ENCODE measurements at places on chromosomes 5 and 9.

DNA sequence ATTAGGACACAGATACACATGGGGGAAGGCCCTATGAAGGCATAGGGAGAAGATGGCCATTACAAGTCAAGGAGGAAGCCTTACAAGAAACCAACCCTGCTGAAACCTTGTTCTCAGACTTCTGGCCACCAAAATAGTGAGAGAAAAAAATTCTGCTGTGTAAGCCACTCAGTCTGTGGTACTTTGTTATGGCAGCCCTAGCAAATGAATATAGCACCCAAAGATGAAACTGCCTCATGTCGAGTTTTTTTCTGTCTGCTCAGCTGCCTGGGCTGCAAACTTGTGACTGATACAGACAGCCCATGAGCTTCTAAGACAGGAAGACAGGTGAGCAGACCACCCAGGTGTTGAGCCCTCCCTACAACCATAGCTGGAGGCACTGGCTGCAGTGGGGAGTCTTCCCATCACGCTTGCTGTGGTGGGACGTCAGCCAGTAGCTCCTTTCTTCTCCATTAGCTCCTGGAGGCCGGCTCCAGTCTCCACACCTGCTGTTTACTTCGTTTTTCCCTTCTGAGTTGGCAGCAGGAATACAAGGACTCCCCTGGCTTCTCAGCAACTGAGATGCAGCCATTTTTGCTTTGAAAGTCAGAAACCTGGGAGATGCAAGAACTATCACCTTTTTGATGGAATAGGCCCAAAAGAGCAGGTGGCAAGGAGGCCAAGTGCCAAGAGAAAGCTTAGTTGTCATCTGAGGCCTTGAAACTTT lies 164.9 kb downstream of the SEMA6A start:
- DNase-seq, result no peak

DNA sequence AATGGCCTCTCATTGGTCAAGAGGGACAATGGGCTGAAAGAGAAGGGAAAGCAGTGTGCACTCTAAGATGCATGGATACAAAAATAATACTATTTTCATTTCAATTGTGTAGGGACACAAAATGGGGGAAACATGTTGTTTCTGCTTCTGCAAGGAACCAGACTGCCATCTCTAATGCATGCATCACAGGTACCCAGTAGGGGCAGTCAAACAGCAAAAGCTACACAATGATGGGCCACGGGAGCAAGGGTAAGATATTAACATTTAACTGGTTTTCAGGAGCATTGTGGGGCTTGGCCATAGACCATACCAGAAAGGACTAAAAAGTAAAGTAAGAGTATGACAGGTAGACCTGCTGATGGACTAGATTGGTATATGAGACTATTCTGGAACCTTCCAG lies 535.8 kb downstream of the SPATA31D1 start:
- no peak for DNase-seq

GRCh38 chr5:55691265-55692105 lies 20.6 kb downstream of the SLC38A9 start:
- no peak for DNase-seq

GRCh38 chr5:33346534-33346933 lies 94.2 kb upstream of the TARS1 start:
- DNase-seq, result no peak

- no peak for DNase-seq
Measured at GRCh38 chr9:110835404-110835803, 166.8 kb downstream of the MUSK start.

GRCh38 chr5:165015126-165015525 lies 1509.7 kb downstream of the MAT2B start:
- no peak for DNase-seq

DNA sequence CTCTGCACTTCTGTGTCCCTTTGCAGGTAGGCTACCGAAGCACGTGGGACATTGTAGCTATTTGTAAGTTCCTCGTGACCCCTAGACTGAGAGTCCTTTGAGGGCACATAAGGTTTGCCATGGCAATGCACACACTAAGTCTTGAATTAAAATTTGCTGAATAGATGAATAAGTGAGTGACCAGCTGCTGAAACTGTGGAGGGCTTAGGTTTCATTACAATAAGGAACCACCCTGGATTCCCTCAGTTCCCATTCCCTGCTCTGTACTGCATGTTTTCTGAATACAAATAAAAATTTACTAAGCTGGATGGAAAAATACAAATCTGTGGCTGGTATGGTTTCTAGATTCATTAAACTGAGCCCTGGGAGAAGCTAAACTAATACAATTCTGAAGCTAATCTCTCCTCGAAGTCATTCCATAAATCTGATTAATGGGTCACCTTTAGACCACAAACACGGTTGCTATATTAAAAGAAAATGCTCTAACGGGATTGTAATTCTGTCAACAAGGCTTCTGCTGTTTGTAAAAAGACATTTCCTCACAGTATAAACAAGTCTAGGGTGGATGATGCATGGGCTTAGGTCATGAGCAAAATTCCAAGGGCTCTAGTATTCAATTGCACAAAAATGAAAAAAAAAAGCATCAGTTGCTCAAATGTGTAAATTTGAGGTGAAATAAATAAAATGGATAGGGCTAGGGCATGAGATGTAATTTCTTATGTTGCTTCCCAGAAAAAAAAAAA lies 172.3 kb downstream of the ATP10B start:
- no peak for DNase-seq

DNA sequence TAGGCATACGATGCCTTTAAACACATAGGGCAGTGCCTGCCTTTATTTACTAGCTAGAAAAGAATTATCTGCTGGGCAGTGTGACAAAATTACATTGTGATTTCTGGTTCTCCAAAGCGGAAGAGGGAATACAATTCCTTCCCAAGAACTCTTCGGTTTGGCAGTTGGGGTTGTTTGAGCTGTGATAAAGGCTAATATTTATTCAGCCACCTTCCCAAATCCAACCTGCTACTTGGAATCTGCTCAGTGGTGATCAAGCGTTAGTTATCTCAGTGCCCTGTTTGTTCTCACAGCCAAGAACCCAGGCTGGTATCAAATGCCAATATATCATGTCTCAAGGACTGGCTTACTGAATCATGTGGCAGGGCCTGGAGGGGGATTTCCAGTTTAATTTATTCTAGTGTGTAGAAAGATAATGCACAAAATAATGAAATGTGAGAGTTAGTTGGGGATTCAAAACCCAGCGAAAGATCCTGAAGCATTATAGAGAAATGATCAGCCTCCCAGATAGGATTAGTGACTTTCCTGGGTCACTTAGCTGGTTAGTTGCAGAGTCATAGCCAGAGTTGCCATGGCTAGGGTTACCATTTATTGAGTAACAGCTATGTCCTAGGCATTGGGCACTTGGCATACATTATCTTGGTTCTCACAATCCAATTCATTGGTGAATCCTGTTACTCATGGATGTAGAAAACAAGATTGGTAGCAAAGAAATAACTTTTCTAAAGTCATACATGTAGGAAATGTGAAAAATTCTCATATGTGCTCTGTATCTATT lies 457.0 kb upstream of the KLF4 start:
- DNase-seq, result no peak

- DNase-seq, result no peak
Measured at GRCh38 chr5:72749362-72749997, 67.0 kb upstream of the TNPO1 start.

- DNase-seq, result no peak
Measured at GRCh38 chr9:4346131-4346530, 46.3 kb upstream of the GLIS3 start.

GRCh38 chr9:14339746-14340145 lies 25.8 kb upstream of the NFIB start:
- DNase-seq, result no peak

DNA sequence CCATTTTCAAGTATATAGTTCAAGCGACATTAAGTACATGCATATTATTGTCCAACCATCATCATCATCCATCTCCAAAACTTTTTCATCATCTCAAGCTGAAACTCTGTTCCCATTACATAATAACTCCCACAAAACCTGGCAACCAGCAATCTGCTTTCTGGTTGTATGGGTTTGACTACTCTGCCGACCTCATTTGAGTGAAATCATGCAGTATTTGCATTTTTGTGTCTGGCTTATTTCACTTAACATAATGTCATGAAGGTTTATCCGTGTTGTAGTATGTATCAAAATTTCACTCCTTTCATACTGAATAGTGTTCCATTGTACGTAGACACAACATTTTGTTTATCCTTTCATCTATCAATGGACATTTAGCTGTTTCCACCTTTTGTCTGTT lies 74.8 kb downstream of the SGCD start:
- DNase-seq, result no peak

DNA sequence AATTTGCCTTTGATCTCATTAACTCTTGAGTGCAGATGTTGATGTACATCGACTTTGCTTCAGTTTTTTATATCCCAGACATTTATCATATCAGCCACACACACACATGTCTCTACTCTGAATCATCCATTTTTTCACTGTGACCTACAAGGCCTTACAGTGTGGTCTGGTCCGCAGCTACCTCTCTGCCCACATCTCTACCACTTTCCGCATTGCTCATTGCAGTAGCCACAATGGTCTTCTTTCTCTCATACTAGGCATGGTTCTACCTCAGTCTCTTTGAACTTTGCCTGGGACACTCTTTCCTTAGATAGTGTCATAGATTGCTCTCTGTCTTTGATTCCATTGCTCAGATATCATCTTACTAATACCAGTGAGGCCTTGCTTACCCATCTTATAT lies 87.9 kb upstream of the FSD1L start:
- DNase-seq, result no peak

GRCh38 chr5:56673171-56673570 lies 142.2 kb upstream of the MAP3K1 start:
- DNase-seq, result no peak

GRCh38 chr5:110354311-110354710 lies 372.2 kb downstream of the TMEM232 start:
- no peak for DNase-seq

DNA sequence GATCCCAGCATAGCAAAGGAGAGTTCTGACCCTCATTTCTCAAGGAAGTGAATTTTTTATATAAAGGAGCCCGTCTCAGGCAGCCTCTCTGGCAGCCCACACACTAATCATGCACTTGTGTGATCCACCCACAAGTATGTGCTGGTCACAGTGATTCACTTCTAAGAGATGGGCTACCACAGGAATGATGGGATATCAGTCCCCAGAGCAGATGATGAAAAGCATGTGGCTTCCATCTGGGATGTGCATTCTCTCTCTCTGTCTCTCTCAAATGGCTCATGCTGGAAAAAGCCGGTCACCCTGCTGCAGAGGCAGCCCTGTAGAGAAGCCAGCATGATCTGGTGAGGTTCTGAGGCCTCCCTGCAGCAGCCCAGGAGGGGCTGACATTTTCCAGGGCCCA lies 74.2 kb upstream of the ADCY2 start:
- no peak for DNase-seq

DNA sequence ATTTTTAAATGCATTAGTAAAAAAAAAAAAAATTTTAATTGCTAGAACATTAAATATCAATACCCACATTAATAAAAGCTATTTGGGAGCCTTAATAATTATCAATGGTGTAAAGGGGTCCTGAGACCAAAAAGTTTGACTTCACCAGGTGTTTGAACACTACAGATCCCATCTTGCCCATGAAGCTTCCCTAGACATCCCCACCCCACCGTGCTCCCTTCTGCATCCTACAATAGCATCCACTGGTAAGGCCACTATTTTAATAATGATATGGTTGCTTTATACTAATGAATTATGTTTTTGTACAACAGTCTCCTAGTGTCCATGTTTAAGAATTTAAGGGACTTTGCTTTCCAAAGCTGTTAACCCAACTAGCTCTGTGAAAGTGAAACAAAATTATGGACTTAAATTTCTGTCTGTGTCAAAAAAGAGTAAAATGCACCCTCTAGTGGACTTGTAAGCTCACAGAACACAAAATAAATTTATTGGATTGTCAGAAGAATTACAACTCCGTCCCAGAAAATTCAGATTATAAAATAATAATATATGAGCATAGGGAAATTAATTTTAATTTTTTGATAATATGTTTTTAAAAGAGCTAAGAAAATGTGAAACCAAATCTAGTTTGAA lies 76.0 kb downstream of the ARL15 start:
- DNase-seq, result no peak

DNA sequence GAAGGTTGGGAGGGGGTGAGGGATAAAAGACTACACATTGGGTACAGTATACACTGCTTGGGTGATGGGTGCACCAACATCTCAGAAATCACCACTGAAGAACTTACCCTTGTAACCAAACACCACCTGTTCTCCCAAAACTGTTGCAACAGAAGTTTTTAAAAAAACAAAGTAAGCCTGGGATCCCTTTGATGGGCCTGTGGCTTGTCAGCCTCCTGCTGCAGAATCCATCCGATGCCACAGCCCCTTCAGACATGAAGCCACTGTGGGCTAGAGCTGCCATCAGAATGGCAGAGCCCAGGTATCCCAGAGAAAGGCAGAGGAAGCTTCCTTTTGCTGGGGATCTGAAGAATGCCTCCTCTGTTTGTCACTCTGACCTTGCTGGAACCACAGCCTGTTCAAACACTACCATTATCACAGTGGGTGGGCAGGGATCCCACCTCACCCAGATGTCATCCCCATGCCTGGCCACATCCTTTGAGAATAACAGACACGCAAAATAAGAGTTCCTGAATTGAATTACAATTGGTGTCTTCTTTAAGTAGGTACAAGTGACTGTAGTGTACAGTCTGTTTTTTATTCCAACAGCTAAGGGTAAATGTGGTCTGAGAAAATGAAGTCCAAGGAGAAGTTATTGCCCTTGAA lies 78.1 kb upstream of the DIRAS2 start:
- no peak for DNase-seq

DNA sequence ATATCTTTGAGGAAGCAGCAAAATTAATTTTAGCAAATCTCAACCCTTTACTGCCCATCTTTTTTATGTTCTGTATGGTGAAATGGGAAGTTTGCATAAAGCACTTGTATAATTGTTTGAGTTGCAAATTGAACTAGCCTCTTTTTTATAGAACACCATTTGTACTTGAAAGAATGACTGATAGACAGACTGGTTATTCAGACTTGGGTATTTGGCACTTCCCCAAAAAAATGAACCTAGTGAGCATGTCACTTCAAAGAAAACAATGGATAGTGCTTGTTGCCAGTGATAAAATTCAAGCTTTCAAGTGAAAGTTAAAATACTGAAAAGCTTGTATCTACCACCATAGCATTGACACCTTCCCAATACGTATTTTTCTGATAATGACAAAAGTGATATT lies 115.8 kb downstream of the ERCC6L2 start:
- no peak for DNase-seq

DNA sequence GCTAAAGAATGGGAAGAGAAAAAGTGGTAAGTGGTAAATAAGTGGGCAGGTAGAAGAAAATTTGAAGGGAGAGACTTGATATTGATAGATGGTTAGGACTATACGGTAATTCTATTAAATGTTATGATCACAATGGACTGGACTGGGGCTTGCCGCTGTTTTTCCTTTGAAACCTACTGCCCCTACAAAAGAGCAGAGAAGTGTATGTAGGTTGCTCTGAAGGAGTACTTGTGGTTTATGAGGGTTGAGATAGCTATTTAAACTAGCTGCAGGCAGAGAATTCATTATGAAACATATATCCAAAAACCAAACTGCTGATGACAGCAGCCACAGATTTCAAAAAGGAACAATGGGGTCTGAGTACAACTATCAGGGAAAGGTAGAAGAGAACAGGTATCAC lies 16.8 kb upstream of the HK3 start:
- DNase-seq, result no peak

DNA sequence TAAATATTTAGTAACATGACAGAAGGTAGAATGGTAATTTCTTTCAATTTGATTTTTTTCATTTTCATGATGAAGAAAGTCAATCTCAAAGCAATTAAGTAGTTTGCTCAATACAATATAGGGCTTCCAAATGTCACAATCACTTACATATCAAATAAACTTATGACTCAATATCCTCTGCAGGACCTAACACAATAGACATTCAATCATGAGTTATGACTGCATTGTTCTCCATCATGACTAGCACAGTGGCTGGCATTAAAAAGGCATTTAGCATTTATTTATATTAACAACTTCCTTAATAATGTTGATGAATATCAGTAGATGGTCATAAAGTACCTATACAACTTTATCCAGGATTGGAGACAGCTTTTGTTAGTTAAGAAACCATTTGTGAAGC lies 1499.6 kb downstream of the EFNA5 start:
- no peak for DNase-seq
